Right ventricle myocardium superior (tissue), 1 donor: ENCODE measurements at places on chromosomes 11 and 22. TPM values are rescaled to one million over a fixed set of nuclear protein-coding genes. Genes with fewer than 3 reads are reported as not detected.

DNA sequence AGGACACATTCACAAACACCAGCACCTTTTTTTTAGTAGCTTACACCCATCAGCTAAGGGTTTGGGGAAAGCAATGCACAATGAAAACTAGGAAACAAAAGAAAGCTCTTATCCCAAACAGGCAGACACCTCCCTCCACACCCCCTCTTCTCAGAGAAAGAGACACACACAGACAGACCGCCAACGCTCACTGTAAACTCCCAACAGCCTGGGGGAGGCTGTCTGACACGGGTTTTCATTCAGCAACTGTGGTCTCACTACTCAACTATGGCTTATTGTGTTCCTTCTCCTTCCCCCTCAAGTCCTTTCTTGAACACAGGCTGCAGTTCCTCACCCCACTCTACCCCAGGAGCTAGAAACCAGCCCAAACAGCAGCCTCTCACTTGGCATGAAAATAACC lies 123.4 kb downstream of the C11orf58 start:
- no peak for DNase-seq

GRCh38 chr11:70915158-70915985 lies 337.0 kb downstream of the SHANK2 start:
- no peak for DNase-seq

- no peak for DNase-seq
These were observed 21.0 kb upstream of the RAB30 start for GRCh38 chr11:83092488-83093384.

GRCh38 chr11:34044664-34045485 lies 6.7 kb upstream of the CAPRIN1 start:
- no peak for DNase-seq

DNA sequence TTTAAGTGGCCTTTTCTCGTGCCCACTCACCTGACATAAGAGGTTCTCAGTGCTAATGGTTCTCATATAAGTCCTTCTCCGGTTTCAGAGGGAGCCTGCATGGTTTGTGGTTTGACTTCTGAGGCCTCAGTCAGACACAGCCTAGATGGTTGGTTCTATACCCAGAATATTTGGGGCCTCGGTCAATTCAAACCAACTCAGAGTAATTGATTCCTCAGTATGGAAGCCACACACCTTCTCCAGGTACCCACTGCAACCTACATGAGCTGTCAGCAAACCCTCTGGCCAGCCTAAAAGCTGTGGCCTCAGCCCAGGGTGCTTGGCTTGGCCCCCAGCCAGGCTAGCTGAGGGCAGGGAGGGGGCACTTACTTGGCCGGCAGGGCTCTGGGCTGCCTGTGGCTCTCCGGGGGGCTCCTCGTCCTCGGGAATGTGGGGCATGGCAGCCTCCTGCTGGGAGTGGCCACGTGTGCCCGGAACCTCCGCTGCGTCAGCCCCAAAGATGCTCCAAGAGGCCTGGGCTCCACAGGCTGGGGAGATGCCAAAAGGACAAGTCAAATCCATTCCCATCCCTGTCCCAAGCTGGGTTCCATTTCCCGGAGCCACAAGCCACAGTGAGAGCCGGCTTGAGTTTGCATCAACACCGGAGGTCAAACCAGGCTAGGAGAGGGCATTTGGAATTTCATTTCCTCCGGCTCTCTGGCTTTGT lies 41.7 kb downstream of the IRAG1 start:
- DNase-seq = no peak

The MMP11 gene
- 25.3 TPM for total RNA-seq

DNA sequence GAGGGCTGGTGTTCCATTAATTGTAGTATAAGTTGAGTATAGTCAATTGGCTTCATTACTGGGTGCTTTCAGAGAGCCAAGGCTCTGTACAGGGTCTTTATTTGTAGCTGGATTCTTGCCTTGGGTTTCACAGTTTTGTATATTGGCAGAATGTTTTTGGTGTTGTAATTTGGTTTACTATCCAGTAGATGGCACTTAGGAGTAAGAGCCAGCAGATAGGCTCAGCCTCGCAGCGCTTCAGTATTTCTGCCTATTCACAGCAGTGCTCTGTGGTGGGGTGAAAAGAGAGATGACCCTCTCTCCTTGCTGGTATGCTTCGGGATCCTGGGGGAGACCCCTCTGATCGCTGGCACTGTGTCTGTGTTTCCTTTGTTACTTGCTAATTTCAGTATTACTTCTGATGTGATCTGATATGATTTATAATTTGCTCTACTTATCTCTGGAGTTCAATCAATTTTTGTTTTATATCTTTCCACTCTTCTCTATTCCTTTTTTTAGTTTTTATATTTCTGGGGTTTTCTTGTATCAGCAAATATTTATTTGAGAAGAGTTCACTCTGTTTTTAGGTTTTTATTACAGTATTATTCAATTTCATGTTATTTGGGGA lies 52.2 kb downstream of the ANO5 start:
- DNase-seq = peak; percentile 35

DNA sequence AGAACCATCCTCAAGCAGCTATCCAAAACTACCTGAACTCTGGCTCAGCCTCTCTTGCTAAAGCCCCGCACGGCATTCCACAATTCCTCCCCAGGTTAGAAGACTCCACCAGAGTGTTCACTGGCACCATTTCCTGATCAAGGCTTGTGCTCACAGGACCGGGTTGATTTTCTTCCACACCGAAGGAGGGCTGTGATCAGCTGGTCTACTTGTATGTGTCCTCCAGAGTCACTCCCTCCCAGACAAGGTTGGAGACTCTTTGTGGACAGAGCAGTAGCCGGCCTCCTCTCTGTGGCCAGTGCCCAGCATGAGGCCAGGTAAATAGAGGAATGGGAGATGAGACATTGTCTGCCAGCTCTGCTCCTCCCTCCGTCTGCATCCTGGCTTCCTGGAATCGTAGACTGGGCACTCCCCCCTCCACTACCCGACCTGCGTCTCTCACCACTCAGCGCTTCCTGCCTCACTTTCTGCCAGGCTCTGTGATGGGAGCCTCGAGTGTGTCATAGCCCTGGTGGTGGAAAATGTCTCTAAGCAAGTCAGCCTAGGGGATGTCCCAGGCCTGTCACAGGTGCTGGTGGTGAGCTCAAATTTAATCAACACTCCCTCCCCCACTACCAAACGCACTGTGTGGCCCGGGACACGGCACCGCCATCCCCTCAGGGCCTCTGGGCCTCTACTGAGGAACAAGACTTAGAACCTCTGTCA lies 12.5 kb upstream of the TMPRSS6 start:
- DNase-seq = no peak

The PDHX gene
- total RNA-seq = 140 TPM

- no peak for DNase-seq
These were observed 35.6 kb upstream of the APOBEC3A start for GRCh38 chr22:38921806-38922205.

The ASPHD2 gene
- not detected for total RNA-seq

DNA sequence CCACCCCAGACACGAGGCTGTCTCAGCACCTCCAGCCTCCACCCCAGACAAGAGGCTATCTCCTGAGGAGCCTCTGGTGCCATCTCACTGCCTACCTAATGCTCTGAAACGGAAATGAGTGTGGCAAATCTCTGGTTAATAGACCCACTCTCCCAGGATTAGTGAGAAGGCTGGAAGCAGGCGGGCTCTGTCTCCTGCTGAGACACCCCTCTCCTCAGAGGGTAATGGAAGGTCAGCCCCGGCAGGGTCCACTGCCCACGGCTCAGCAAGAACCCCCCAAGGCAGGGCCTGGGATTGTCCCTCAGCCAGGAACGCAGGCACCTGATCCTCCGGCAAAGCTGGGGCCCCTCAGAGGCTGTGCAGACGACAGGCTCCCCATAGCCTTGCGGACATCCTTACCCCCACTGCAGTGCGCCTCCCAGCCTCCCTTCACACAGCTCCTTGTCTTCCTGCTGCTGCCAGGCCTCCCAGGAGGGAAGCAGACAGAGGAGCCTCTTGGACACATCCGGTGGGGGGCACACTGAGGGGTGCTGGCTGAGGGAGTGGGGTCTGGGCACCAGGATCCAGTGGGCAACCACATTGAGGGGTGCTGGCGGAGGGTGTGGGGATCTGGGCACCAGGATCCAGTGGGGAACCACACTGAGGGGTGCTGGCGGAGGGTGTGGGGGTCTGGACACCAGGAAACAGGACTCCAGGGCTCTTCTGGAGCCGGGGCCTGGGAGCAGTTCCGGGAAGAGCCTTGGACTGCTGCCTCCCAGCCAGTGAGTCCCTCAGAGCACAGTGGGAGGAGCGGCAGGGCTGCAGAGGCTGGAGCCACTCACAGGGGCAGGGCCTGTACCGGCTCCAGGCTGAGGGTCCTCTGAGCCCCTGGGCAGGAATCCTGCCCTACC lies 13.1 kb downstream of the CHID1 start:
- DNase-seq = no peak
